ENCODE measurements at places on chromosomes 1 and 21. TPM values are rescaled to one million over a fixed set of nuclear protein-coding genes. Genes with fewer than 3 reads are reported as not detected.

OVAAL gene
- not detected for total RNA-seq

GJA4 gene
- 4.9 TPM for total RNA-seq

TIE1 gene
- 3.8 TPM for total RNA-seq

SLAMF9 gene
- not detected for total RNA-seq

TBX15 gene
- 2.5 TPM for total RNA-seq

FAM78B gene
- not detected for total RNA-seq

SPRR3 gene
- total RNA-seq, result not detected

LCE6A gene
- not detected for total RNA-seq

SLFNL1 gene
- 0.16 TPM for total RNA-seq

OR2G6 gene
- total RNA-seq, result not detected

NGF gene
- 24.3 TPM for total RNA-seq

TFF1 gene
- total RNA-seq, result not detected

SYNC gene
- 31.2 TPM for total RNA-seq

AMY1B gene
- not detected for total RNA-seq

CHIA gene
- not detected for total RNA-seq

CTTNBP2NL gene
- total RNA-seq, result 10.2 TPM

DIP2A gene
- 9.9 TPM for total RNA-seq

CSDE1 gene
- 533 TPM for total RNA-seq

ATP1A4 gene
- total RNA-seq, result not detected

ARHGAP30 gene
- 1.8 TPM for total RNA-seq

RO60 gene
- total RNA-seq, result 60.7 TPM

STIL gene
- 4.9 TPM for total RNA-seq

IL19 gene
- total RNA-seq, result not detected

Measured in cardiac atrium fibroblast (primary cell).